ENCODE measurements at places on chromosomes 4 and X. TPM values are rescaled to one million over a fixed set of nuclear protein-coding genes. Genes with fewer than 3 reads are reported as not detected.

NEIL3 gene
- 3.0 TPM for polyA plus RNA-seq

NR3C2 gene
- 20.4 TPM for polyA plus RNA-seq

CXCL1 gene
- polyA plus RNA-seq = not detected

GRCh38 chrX:77635373-77635772 lies 150.6 kb downstream of the ATRX start:
- no peak for DNase-seq

- DNase-seq = no peak
Measured at GRCh38 chr4:37157476-37158167, 86.9 kb upstream of the NWD2 start.

GRCh38 chrX:77960567-77960966 lies 8.9 kb downstream of the PGAM4 start:
- DNase-seq = no peak

DNA sequence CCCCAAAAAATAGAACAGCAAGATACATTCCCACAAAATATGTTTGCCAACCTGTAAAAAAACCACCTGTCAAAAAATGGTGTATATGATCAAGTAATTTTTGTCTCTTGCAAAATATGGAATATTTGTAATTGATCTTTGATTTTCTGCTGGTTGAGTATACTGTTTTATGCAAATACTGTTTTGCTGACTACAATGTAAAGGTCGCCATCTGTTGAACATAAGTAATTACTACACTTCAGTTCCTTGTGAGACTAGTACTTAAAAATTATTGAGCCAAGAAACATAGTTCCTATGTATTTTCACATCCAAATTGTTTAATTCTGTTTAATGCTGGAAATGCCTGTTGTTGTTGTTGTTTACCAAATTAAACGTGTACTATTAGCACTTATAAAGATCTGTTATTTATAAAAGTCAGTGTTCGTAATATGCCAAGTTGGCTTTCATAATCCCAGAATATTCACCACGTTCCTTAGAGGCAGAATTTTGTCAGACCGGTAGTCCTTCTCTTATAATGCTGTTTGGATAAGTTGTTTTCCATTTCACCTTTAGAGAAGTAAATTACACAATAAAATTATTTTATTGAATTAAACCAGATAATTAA lies 144.2 kb downstream of the PDLIM5 start:
- peak; percentile 40 for DNase-seq

DNA sequence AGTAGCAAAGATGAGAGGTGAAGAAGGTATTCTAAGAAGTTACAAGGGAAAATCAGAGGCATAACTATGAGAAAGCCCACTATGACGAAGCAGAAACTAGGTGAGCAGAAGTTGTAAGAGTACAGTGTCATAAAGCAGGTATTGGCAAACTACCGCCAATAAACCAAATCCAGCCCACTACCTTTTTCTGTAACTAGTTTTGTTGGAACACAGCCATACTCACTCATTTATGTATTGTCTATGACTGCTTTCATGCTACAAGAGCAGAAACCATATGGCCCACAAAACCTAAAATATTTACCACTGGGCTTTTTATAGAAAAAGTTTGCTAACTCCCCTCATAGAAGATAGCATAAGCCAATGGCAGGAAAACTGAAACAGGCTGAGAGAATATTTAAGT lies 31.8 kb upstream of the ZCCHC13 start:
- DNase-seq = no peak

- DNase-seq = no peak
Measured at GRCh38 chrX:107775000-107775733, 420 bp downstream of the TSC22D3 start.

GRCh38 chr4:73432169-73433000 lies 3.6 kb upstream of the AFP start:
- DNase-seq = no peak

DNA sequence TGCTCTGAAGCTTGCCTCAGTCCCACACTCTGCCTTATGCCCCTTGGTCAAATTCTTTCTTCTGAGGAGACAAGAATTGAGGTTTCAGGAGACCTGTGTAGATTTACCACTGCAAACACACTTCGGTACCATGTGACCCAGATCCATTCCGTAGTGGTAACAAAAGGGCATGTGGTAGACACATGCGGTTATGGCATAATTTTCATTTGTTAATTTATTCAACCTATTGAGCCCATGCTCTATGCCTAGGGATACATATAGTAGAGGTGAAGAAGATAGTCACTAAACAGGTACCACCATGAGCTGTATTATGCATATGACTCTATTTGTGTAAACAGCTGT lies 190.9 kb downstream of the NDST4 start:
- no peak for DNase-seq

GRCh38 chr4:5717449-5718158 lies 6.6 kb downstream of the EVC start:
- no peak for DNase-seq

DNA sequence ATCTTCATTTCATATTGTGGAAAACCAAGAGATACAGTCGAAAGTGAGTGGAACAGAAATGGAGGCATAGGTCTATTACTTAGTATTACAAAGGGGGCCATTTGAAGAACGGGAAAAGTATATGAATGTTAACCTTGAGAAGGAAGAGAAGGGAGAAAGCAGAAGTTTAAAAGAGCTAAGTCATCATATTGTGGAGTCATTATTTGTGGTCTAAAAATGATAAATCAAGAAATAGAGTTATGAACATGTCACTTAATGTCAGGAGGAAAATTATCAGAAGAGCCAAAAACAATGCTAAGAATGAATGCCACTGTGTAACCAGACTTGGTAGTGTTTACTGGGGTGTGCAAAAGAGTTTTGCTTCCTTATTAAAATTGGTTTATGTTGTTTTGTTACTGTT lies 589.5 kb upstream of the LCORL start:
- DNase-seq = no peak

GRCh38 chr4:82774711-82775171 lies 23.9 kb downstream of the SCD5 start:
- DNase-seq = no peak

DNA sequence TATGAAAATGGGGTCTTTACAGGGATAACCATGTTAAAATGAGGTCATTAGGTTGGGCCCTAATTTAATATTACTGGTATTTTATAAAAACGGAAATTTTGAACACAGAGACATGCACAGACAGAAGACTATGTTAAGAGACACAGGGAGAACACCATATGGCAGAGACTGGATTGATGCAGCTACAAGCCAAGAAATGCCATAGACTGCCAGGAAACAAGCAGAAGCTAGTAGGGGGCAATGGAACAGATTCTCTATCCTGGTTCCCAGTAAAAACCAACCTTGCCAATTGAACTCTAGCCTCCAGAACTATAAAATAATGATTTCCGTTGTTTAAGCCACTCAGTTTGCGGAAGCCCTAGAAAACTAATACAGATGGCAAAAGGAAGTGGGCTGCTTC lies 6.6 kb upstream of the GUF1 start:
- DNase-seq = no peak

DNA sequence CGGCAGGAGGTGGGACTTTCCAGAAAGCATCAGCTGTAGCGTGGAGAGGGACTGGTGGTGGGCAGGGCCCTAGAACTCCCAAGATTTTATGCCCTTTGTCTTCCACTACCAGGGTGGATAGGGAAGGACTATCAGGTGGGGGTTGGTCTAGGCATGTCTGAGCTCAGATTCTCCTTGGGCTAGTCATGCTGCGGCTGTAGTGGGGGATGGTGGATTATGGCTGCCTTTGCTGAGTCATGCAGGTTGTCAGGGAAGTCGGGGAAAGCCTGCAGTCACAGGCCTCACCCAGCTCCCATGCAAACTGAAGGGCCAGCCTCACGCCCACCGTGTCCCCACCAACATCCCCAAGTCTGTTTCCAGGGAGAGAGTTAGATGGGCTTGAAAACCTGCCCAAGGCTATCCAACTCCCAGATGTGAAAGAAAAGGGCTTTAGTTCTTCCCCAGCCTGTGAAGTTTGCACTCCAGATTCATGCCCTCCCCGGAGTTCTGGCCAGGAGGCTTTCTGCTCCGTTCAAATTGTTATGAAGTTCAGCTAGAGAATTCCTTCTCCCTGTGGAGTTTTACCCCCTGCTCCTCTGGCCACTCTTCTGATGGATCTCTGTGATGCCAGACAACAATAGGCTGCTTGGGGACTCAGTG lies 13.4 kb upstream of the MEPE start:
- DNase-seq = no peak

- DNase-seq = peak; percentile 30
Measured at GRCh38 chr4:183876268-183876934, 28.7 kb upstream of the STOX2 start.

DNA sequence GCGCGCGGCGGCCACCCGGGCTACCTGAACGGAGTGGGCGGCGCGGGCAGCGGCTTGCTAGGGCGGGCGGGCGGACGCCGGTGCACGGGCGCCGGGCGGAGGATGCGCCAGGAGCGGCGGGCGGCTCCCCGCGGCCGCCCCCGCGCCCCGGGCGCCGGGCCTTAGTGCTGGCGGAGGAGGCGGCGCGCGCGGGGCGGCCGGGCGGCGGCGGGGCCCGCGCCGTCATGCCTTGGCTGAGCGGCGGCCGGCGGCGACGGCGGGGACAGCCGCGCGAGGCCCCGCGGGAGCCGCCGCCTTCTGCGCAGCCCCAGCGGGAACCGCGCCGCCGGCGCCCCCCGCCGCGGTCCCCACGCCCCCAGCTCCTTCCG lies 48.2 kb downstream of the CLDN34 start:
- DNase-seq = no peak

DNA sequence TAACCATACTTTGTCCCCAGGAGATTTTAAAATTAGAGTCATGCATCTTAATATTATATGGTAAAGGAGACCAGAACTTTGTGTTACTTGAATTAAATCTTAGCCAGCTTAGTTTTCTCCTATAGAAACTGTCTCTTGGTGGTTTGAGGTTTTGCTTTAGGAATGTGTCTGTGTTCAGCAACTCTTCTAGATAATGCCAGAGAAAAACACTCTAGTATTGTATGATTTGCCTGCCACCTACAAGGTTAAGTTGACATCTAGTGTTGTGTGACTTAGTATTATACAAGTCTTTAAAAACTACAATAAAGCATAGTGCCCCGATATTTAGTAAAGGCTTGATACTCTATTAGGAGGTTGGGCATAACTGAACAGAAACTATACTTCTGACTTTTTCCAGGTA lies 2.1 kb downstream of the UGT8 start:
- no peak for DNase-seq

- DNase-seq = no peak
Measured at GRCh38 chr4:177012918-177013545, 220.3 kb upstream of the VEGFC start.

DNA sequence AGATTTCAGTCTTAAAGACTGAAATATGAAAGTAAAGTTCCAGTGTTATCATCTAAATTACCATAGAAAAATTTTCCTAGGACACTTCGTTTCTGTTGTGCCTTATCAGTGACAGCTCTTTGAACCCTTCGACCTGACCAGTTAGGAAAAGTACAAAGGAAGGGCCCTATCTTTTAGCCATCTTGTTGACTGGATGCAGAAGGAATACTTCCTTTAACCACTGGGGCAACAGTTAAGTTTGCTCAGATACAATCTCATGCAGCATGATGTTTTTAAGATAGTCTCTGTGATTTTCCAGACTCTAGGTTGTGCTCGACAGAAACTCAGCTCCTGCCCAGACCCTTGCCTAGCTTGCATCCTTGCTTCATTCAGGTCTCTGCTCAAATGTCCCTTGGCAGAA lies 210.5 kb upstream of the RPS6KA3 start:
- DNase-seq = no peak

DNA sequence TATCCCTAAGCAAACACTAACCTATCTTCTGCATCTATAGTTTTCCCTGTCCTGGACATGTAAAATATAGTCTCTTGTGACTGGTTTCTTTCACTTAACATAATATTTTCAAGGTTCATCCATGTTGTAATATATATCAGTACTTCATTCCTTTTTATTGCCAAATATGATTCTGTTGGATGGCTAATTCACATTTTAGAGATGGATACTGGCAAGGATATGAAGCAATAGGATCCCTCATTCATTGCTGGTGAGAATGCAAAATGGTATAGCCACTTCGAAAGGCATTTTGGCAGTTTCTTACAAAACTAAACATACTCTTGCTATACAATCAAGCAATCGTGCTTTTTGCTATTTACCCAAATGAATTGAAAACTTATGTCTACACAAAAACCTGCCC lies 6.7 kb downstream of the TCEAL9 start:
- DNase-seq = no peak

DNA sequence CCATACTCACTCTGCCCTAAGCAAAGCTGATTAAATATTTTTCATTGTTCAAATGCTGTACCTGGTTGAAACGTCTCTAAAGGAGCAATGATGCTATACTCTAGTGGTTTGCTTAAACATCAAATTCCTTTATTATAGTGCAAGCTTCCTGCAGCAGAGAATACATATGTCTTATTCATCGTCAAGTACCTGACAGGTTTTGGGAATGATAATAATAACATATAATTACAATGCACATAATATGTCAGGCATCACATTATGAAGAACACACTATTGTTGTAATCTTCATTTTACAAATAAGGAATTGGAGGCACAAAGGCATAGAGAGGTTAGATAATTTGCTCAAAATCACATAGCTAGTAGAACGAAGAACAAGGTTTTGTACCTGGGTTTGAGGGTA lies 151.6 kb downstream of the GRIA2 start:
- no peak for DNase-seq

DNA sequence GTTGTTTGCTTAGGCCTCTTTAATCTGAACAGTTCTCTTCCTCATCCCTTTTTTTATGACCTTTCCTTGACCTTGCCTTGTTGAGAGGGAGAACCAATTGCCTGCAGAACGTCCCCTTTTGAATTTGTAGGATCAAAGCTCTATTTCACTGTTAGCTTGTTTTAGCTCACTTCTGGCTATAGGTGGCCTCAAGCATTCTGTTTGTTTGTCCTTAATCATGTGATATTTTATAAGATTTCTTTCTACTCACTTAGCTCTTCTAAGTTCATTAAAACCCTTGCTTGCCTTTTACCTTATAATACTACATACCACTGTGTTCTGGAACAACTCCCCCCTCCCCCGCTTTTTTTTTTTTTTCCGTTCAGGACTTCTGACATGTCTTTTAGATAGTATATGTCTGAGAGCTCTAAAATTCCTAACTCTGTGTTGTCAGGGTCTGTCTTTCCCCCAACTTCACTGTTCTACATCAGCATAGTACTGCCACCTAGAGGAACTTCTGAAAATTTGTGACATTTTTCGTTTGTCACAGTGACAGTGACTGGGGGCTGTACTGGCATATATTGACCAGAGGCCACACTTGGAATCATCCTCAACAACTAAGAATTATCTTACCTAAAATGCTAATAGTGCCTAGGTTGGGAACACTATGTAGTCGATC lies 128.5 kb downstream of the LARP7 start:
- DNase-seq = peak; percentile 8

DNA sequence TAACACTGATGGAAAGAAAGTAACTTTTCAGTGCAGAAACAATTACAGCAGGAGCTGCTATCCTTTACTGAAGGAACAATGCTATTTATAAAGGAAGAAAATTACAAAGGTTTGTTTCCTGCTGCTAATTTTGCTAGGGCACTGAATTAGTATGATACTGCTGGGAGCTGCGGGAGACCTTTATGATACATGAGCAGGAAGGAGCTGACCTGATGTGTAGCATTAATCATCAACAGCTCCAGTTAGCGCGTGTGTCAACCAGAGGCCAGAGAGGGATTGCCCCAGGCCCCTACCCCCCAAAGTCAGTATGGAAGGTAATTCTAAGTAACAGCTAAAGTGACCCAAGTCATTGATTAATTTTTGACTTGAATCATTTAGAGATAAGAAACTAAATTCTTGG lies 728.9 kb downstream of the PCDH18 start:
- DNase-seq = no peak

Measured in hindlimb muscle (tissue), 1 donor.